ENCODE measurements at places on chromosomes 1 and 21. TPM values are rescaled to one million over a fixed set of nuclear protein-coding genes. Genes with fewer than 3 reads are reported as not detected.

Gene AGBL4
- total RNA-seq, result not detected

Gene CD1D
- total RNA-seq, result not detected

Gene RAD54L
- 10.4 TPM for total RNA-seq

Gene GFI1
- 0.16 TPM for total RNA-seq

- no peak overlapping the region for H3K4me3 ChIP-seq
- H3K36me3 ChIP-seq, result no peaks in the 10 kb centered on the region
- no peak overlapping the region for H3K27ac ChIP-seq
- no peaks in the 10 kb centered on the region for H3K27me3 ChIP-seq
- no peak for DNase-seq
Observed at GRCh38 chr1:107264007-107264406, 123.2 kb downstream of the NTNG1 start.

- no peaks in the 10 kb centered on the region for H3K27me3 ChIP-seq
- H3K4me3 ChIP-seq, result peak overlapping the region; percentile 87
- peak; percentile 95 for DNase-seq
- peak overlapping the region; percentile 100 for H3K27ac ChIP-seq
Observed at GRCh38 chr1:244970236-244970743, 105.9 kb upstream of the HNRNPU start.

- H3K4me1 ChIP-seq, result peaks cover 23% of the 10 kb centered on the region
- no peaks in the 10 kb centered on the region for H3K27me3 ChIP-seq
- H3K27ac ChIP-seq, result peak overlapping the region; percentile 41
- peaks cover 32% of the 10 kb centered on the region for H3K36me3 ChIP-seq
- H3K4me3 ChIP-seq, result no peak overlapping the region
Observed at GRCh38 chr1:93172778-93173177, 7.4 kb downstream of the TMED5 start.

GRCh38 chr1:234724516-234725176 lies 114.7 kb upstream of the IRF2BP2 start:
- H3K4me1 ChIP-seq, result peaks cover 59% of the 10 kb centered on the region
- H3K4me3 ChIP-seq, result peak overlapping the region; percentile 12
- peak overlapping the region; percentile 96 for H3K27ac ChIP-seq
- no peak for DNase-seq
- H3K27me3 ChIP-seq, result no peaks in the 10 kb centered on the region

GRCh38 chr1:207644852-207645634 lies at the start of gene CR1L:
TSS of gene CR1L (plus strand) at chr1:207645133. CDS start at chr1:207645234, 101 bp downstream.
- H3K4me1 ChIP-seq, result peaks cover 4% of the 10 kb centered on the region
- DNase-seq, result peak; percentile 54

DNA sequence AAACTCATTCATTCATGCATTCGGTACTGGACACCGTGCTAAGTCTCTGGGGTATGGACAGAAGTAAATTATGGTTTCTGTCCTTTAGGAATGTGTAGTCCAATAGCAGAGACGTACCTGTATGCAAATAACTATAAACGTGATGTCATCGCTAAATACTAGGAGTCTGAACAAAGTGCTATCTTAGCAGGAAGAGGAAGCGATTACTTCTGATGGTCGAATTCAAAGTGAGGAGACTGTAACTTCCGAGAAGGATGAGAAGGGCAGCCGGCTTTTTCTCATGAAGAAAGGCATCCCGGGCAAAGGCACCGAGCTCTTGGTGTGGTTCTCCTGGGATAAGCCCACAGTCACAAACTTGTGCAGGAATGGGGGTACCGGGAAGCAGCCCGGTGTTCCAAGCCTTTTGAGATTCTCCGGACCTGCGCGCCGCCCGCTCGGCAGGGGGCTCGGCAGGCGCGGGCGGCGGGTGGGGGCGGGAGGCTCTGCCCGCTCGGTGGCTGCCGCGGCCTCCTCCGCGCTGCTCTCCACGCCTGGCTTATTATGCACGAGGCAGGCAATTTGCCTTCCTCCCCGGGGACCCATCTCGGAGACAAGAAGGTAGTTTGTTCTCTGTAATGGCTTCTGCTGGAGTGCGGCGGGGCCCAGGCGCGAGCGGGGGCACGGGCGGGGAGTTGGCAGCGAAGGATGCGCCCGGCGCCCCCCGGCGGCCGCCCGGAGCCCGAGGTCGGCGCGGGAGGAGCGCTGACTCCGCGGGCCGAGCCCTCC lies 67.5 kb upstream of the CD1D start:
- H3K4me3 ChIP-seq, result peak overlapping the region; percentile 42
- peaks cover 11% of the 10 kb centered on the region for H3K27me3 ChIP-seq
- peaks cover 9% of the 10 kb centered on the region for H3K4me1 ChIP-seq
- no peaks in the 10 kb centered on the region for H3K36me3 ChIP-seq
- no peak overlapping the region for H3K27ac ChIP-seq

GRCh38 chr1:3015744-3016143 lies 5.5 kb upstream of the ACTRT2 start:
- no peaks in the 10 kb centered on the region for H3K4me1 ChIP-seq
- DNase-seq, result no peak
- no peak overlapping the region for H3K27ac ChIP-seq
- no peaks in the 10 kb centered on the region for H3K27me3 ChIP-seq
- no peaks in the 10 kb centered on the region for H3K36me3 ChIP-seq

DNA sequence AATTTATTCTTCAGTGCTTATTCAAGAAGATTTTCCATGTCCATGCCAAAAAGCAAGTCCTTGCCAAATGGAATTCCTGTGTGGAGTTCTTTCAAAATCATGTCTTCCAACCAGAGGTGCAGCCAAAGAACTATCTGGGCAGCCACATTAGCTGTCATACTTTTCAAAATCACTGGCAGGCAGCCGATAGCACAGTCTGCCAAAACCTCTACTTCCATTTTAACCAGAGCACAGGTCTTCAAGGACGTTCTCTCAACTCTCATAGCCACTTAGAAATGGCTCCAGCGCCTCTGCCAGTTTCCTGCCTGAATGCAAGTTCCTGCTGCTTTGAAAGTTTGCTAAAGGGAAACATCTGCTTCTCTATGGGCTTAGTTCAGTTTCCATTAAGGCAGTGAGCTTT lies 975.7 kb upstream of the ADGRL4 start:
- H3K27ac ChIP-seq, result no peak overlapping the region
- H3K4me1 ChIP-seq, result no peaks in the 10 kb centered on the region
- no peak for DNase-seq
- H3K36me3 ChIP-seq, result no peaks in the 10 kb centered on the region
